Calu3 (cell line): ENCODE measurements at places on chromosomes 1 and 21. TPM values are rescaled to one million over a fixed set of nuclear protein-coding genes. Genes with fewer than 3 reads are reported as not detected.
A peak's percentile ranks its signal among the peaks of the same experiment; 100 is the strongest.

DNA sequence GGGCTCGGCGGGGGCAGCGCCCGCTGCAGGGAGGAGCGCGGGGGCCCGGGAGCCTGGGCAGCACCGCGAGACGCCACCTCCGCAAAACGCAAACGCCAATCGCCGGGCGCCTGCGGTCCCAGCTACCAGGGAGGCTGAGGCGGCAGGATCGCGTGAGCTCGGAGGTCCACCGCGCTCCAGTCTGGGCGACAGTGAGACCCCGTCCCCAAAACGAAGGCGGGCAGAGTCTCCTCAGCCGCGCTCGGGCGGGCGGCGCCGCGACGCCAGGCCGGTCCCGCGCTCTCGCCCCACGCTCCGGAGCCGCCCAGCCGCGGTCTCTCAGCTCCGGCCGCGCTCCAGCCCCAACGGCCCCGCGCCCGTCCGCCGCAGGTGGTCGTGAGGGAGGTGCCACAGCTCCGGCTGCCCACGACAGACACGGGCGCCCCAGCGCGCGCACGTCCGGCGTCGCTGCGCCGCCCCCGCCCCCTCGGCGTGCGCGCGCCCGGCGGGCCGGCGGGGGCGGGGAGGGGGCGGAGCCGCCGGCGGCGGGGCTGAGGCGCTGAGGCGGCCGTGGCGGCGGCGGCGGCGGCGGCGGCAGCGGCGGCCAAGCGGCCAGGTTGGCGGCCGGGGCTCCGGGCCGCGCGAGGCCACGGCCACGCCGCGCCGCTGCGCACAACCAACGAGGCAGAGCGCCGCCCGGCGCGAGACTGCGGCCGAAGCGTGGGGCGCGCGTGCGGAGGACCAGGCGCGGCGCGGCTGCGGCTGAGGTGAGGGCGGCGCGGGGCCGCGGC is at the start of gene ADARB1:
Gene ADARB1 (plus strand): TSS at position 533 of the 770 bp plus-strand sequence. CDS start 97,077 bp downstream, outside the sequence.
- peak; percentile 45 for DNase-seq

CLDN19 gene
- total RNA-seq = not detected in 2 replicates

SPATA6 gene
- 7.1 and 15.7 TPM in 2 replicates for total RNA-seq

GRCh38 chr1:227887697-227888403 is 59.9 kb downstream of the WNT9A start:
- DNase-seq = no peak
